ENCODE measurements at places on chromosomes 7 and 10. TPM values are rescaled to one million over a fixed set of nuclear protein-coding genes. Genes with fewer than 3 reads are reported as not detected.

The NEUROD6 gene
- not detected for total RNA-seq

GRCh38 chr7:46830-47140, 145.6 kb upstream of the FAM20C start:
- H3K36me3 ChIP-seq: no peaks in the 10 kb centered on the region
- H3K4me3 ChIP-seq: no peak overlapping the region
- no peaks in the 10 kb centered on the region for H3K27me3 ChIP-seq
- DNase-seq: no peak

DNA sequence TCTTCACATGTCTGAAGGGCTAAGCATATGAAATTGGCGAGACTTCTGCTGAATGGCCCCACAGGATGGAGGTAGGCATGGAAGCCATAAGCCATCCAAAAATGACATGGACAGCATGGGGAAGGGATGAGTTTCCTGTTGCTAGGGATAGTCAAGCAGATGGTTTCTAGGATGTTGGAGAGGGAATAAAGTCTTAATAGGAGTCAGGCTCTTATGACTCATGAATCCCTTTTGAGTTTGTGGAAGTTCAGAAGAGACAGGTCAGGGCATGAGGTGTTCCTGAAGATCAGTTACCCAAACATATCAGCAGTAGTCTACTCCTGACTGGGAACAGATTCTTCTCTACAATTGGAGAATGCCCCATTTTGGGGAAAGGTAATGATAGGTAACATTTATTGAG, 243.9 kb downstream of the REEP3 start:
- no peak for DNase-seq
- H3K27me3 ChIP-seq: no peaks in the 10 kb centered on the region
- no peaks in the 10 kb centered on the region for H3K36me3 ChIP-seq
- H3K27ac ChIP-seq: no peak overlapping the region
- no peak overlapping the region for H3K4me3 ChIP-seq

The PAX4 gene
- total RNA-seq: not detected

- peak overlapping the region; percentile 95 for H3K4me3 ChIP-seq
- H3K4me1 ChIP-seq: peaks cover 9% of the 10 kb centered on the region
- H3K27me3 ChIP-seq: peaks cover 27% of the 10 kb centered on the region
- peak overlapping the region; percentile 91 for H3K27ac ChIP-seq
- DNase-seq: peak; percentile 40
Observed at GRCh38 chr10:6144406-6145165, 55.8 kb downstream of the RBM17 start.

The OPALIN gene
- not detected for total RNA-seq

GRCh38 chr10:129134371-129134770, 332.7 kb upstream of the MGMT start:
- H3K27me3 ChIP-seq: no peaks in the 10 kb centered on the region
- no peaks in the 10 kb centered on the region for H3K4me1 ChIP-seq
- H3K27ac ChIP-seq: no peak overlapping the region

The JCAD gene
- 23.1 TPM for total RNA-seq

GRCh38 chr10:43176271-43176670, 38.0 kb downstream of the CSGALNACT2 start:
- no peaks in the 10 kb centered on the region for H3K36me3 ChIP-seq
- no peak overlapping the region for H3K4me3 ChIP-seq
- no peaks in the 10 kb centered on the region for H3K4me1 ChIP-seq
- DNase-seq: no peak

GRCh38 chr7:74502216-74502891, 48.6 kb downstream of the GTF2IRD1 start:
- H3K36me3 ChIP-seq: no peaks in the 10 kb centered on the region
- no peak for DNase-seq
- H3K27ac ChIP-seq: peak overlapping the region; percentile 74
- H3K27me3 ChIP-seq: no peaks in the 10 kb centered on the region

The OR9A2 gene
- not detected for total RNA-seq

GRCh38 chr10:13105184-13105583, 5.2 kb downstream of the OPTN start:
- no peaks in the 10 kb centered on the region for H3K27me3 ChIP-seq
- H3K27ac ChIP-seq: no peak overlapping the region
- no peak overlapping the region for H3K4me3 ChIP-seq
- no peaks in the 10 kb centered on the region for H3K4me1 ChIP-seq

DNA sequence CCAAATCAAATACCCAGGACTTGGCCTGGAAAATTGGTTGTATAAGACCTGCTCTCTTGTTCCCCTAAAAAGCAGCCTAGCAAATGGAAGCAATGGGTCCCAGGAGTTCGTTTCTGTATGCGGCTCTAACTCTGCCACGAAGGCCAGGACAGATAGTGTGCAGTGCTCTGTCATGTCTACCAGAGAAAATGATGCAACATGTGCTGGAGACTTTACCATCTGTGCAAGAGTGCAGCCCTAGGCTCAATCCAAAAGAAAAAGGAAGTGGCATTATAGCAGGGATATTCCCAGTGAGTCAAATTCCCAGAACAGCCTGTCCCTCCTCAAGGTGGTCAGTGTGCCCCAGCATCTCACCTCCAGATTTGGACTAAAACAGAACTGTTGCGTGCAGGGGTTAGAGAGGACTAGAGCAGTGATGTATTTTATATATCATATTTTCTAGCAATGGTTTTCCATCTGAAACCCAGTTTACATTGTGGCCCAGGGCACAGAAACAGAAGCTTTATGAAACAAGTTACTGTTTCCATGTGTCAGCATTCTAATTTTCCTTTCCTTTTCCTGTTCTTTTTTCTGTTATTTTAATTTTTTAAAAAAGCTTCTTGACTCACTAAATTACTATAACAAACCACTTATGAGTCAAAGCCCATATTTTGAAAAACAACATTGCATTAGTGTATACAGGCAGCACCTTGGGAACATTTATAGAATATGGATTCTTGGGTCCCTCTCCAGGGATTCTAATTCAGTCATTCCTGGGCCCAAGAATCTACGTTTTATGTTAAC, 311.2 kb downstream of the RNLS start:
- H3K4me1 ChIP-seq: no peaks in the 10 kb centered on the region
- peak overlapping the region; percentile 33 for H3K27ac ChIP-seq
- H3K4me3 ChIP-seq: no peak overlapping the region
- H3K27me3 ChIP-seq: no peaks in the 10 kb centered on the region
- H3K36me3 ChIP-seq: no peaks in the 10 kb centered on the region
- no peak for DNase-seq

- H3K27ac ChIP-seq: no peak overlapping the region
- no peak overlapping the region for H3K4me3 ChIP-seq
- H3K27me3 ChIP-seq: no peaks in the 10 kb centered on the region
- DNase-seq: no peak
- no peaks in the 10 kb centered on the region for H3K4me1 ChIP-seq
- H3K36me3 ChIP-seq: no peaks in the 10 kb centered on the region
Observed at GRCh38 chr10:94103801-94104221, 110.1 kb downstream of the PLCE1 start.

GRCh38 chr7:84589012-84589411, 394.4 kb upstream of the SEMA3A start:
- H3K36me3 ChIP-seq: no peaks in the 10 kb centered on the region
- no peak overlapping the region for H3K27ac ChIP-seq
- H3K4me3 ChIP-seq: no peak overlapping the region
- H3K4me1 ChIP-seq: no peaks in the 10 kb centered on the region
- H3K27me3 ChIP-seq: no peaks in the 10 kb centered on the region

- no peak overlapping the region for H3K4me3 ChIP-seq
- H3K36me3 ChIP-seq: no peaks in the 10 kb centered on the region
- H3K27ac ChIP-seq: no peak overlapping the region
- H3K27me3 ChIP-seq: no peaks in the 10 kb centered on the region
- no peaks in the 10 kb centered on the region for H3K4me1 ChIP-seq
- no peak for DNase-seq
Observed at GRCh38 chr10:113590581-113590980, 37.7 kb downstream of the HABP2 start.

DNA sequence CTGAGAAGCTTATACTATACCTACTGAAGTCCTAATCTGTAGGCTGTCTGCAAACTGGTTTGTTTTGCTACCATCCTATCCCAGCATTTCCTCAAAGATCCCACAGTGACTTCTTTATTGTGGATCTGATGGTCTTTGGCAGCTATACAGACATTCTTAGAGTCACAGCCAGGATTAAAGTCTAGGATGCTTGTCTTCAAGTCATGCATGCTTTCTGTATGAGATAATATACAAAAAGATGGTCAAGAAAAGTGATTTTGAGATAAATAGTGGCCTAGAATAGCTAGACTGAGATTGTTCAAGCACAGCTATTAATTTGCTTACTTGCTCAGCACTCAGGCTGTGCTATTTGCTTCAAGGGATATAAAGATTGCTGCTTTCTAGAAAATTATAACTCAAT, 454.4 kb downstream of the AUTS2 start:
- no peaks in the 10 kb centered on the region for H3K27me3 ChIP-seq
- no peaks in the 10 kb centered on the region for H3K4me1 ChIP-seq
- H3K4me3 ChIP-seq: no peak overlapping the region
- no peak for DNase-seq
- no peak overlapping the region for H3K27ac ChIP-seq

DNA sequence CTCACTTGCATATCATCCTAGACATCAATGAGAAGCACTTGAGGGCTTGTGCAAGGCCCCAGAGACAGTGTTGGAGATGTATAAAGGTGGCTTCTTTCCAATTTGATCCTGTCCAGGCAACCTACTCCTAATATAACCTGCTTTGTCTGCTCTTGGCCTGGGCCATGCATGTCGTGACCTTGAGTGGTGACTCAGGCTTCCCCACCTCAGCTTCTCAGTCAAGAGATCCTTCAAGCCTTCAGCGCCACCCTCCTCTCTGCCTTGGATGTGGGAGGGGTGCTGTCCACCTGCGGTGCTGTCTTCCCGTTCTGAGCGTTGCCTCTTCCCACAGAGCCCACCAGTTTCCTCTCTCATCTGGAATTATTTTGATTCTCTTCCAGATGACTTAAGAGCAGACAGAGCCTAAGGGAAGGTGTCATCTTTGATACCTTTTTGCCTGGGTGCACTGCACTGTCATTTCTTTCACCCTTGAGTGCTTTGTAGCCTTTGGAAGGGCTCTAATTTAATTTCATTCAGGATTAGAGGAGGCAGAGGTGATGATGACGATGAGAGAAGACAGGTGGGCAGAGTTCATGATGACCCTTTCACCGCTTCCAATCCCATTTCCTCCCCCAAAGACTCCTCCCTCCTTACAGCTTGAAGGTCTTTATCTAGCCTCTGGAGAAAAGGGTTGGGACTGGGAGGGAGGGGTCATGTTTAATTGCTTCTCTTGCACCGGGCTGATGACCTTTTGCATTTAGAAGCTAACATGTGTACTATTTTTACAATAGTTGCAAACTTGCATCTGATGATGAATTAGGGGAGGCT, 6.9 kb downstream of the LSMEM1 start:
- H3K36me3 ChIP-seq: no peaks in the 10 kb centered on the region
- peaks cover 42% of the 10 kb centered on the region for H3K4me1 ChIP-seq
- no peaks in the 10 kb centered on the region for H3K27me3 ChIP-seq
- H3K27ac ChIP-seq: no peak overlapping the region
- no peak for DNase-seq
- no peak overlapping the region for H3K4me3 ChIP-seq

The CLRN3 gene
- not detected for total RNA-seq

The CHCHD2 gene
- total RNA-seq: 475 TPM

The FRMD4A gene
- 9.4 TPM for total RNA-seq

DNA sequence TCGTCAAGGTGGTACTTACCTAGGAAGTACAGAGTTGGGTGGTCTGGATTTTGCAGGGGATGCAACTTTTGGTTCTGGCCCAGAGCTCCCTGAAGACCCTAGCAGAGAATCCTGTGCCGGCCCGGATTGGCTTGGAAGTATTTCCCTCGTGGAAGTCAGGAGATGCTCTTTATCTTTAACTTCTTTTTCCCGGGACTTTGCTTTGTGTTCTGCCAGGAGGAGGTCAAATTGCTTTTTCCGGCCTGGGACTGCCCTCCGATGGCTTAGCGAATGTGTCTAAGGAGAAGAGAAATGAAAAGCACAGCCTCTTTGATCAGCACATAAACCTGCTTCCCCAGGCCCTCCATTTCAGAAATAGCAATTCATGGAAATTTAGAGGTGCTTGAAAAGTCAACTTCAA, 57.0 kb upstream of the EFCAB10 start:
- H3K4me1 ChIP-seq: no peaks in the 10 kb centered on the region
- H3K36me3 ChIP-seq: peaks cover 18% of the 10 kb centered on the region
- H3K4me3 ChIP-seq: no peak overlapping the region

GRCh38 chr7:100604976-100605911, 3.1 kb downstream of the PCOLCE start:
- peaks cover 51% of the 10 kb centered on the region for H3K4me1 ChIP-seq
- H3K36me3 ChIP-seq: no peaks in the 10 kb centered on the region
- no peaks in the 10 kb centered on the region for H3K27me3 ChIP-seq
- peak overlapping the region; percentile 92 for H3K27ac ChIP-seq
- H3K4me3 ChIP-seq: peak overlapping the region; percentile 65

GRCh38 chr10:60311821-60312220, 77.9 kb downstream of the ANK3 start:
- H3K27me3 ChIP-seq: no peaks in the 10 kb centered on the region
- H3K4me1 ChIP-seq: peaks cover 3% of the 10 kb centered on the region
- H3K4me3 ChIP-seq: no peak overlapping the region
- H3K27ac ChIP-seq: no peak overlapping the region
- no peak for DNase-seq

The CDC14C gene
- total RNA-seq: not detected

DNA sequence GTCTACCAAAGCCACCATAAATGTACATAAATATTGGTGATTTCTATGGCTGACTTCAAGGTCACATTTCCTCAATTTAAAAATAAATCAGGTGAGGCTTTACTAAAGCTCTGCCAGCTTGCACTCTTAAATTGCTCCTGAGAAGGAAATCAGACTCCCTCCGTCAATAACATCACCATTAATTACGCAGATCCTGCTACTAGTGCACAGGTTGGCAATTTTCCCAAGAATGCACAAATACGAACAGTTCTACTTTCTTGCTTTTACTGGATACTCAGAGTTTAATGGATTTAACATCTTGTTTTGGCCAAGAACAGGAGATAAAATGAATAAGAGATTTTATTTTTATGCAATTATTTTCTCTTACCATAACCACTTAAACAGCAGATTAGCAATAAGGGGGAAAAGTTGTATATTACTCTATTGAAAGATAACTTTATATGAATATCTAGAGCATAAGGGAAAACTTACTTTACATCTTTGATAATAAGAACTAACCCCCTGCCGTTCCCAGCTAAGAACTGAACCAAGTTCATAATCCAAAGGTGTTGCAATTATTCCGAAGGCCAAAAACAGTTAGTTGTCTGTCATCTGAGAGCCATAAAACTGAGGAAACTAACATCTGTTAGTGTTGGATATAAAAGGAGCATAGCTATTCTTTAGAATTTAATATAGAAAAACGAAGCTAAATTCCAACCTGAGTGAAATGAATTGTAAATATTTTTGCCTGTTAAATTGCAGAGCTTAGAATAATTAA, 140.5 kb downstream of the TWIST1 start:
- DNase-seq: no peak
- H3K27me3 ChIP-seq: no peaks in the 10 kb centered on the region
- H3K36me3 ChIP-seq: no peaks in the 10 kb centered on the region
- peaks cover 2% of the 10 kb centered on the region for H3K4me1 ChIP-seq

GRCh38 chr7:143131781-143132180, at the start of gene PIP:
Gene PIP, plus strand, starts transcription at chr7:143132077. Its CDS starts 40 bp downstream, at chr7:143132117.
- no peaks in the 10 kb centered on the region for H3K4me1 ChIP-seq
- H3K27me3 ChIP-seq: no peaks in the 10 kb centered on the region
- no peaks in the 10 kb centered on the region for H3K36me3 ChIP-seq

- H3K27me3 ChIP-seq: no peaks in the 10 kb centered on the region
- no peak overlapping the region for H3K27ac ChIP-seq
- no peak for DNase-seq
- H3K36me3 ChIP-seq: no peaks in the 10 kb centered on the region
Observed at GRCh38 chr10:123703195-123703790, 37.1 kb downstream of the GPR26 start.

The TBL2 gene
- total RNA-seq: 34.8 TPM
